ENCODE measurements at places on chromosomes 11 and 22.

DNA sequence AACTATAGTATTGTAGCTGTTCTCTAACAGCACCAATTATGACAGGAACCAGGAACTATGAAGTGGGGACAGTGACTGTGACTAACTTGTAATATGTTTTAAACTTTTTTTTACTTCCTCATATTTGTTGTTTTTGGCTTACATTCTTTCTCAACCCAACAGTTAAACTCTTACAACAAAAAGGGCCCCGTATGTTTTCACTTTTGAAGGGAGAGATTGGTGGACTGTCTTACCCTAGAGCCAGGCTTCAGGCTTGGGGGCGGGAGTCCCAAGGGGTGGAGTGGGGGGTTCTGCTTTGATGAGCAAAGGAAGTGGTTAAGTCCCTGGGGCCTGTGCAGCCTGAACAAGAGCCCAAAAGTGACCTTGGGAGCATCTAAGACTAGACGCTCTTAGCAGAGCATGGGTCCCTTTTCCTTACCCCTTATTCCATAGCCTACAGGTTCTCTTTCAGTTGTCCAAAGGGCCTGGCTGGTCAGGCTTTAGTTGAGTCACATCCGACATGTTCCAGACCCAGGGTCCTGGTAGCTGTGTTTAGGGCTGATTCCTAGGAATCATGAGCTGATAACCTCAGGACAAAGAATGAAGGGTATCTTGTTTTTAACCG is 38.8 kb downstream of the STIM1 start:
- no peak for DNase-seq

- no peak for DNase-seq
Measured at GRCh38 chr22:38313384-38313955, 3.8 kb downstream of the CSNK1E start.

DNA sequence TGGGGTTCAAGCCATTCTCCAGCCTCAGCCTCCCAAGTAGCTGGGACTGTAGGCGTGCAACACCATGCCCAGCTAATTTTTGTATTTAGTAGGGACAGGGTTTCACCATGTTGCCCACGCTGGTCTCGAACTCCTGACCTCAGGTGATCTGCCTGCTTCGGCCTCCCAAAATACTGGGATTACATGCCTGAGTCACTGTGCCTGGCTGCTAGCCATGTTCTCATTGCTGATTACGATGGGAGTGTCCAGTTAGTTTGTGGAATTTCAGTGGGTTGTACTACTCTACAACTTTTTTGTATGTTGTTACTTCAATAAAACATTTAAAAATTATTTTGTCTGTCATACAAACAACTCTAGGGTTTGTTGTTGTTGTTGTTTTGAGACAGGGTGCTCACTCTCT is 4.8 kb upstream of the VPS11 start:
- no peak for DNase-seq

GRCh38 chr11:11189506-11189905 is 163.5 kb downstream of the CSNK2A3 start:
- DNase-seq = no peak

GRCh38 chr11:129825380-129825779 is 9.7 kb downstream of the TMEM45B start:
- DNase-seq = no peak

DNA sequence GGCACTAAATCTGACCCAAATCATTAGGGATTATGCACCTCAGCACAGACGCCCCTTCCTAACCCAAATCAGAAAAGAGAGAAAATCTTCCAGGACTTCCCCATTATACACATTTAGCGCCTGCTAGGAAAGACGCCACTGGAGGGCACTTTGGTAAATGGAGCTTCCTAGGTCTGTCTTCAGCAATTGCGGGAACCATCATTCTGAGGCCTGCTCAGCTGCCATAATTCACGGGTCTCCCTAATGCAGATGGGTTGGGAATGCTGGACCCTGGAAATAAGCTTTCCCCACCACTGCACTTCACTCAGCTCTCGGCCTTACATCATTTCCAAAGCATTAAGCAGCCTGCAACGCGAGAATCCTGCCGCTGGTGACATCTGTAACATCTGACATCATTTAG is 86.2 kb upstream of the OPCML start:
- DNase-seq = no peak

- no peak for DNase-seq
Measured at GRCh38 chr11:127644366-127644765, 643.8 kb upstream of the KIRREL3 start.

GRCh38 chr11:23919455-23919854 is 577.4 kb upstream of the LUZP2 start:
- DNase-seq = no peak

DNA sequence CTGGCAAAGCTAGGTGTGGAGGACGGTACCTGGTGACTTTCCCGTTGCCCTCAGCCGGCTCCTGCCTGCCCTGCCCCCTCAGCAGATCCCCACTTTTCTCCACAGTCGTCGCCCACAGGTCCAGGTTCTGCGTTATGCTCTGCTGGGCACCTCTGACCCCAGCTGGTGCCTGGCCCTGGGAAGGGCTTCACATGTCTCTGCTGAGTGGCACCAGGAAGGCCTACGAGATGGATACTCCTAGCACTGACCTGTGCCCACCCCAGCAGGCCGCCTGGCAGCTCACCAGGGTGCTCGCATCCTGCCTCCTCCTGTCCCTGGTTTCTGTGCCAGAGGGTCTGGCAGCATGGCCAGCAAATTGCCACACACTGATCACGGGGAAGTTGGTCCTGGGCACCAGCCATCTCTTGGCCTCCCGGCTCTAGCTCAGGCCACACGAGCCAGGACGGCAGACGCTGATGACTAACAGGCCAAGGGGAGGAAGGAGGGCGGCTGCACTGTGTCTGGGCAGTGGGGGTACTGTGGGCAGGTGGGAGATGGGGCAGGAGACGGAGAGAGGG is 13.8 kb downstream of the CARS1 start:
- DNase-seq = no peak

DNA sequence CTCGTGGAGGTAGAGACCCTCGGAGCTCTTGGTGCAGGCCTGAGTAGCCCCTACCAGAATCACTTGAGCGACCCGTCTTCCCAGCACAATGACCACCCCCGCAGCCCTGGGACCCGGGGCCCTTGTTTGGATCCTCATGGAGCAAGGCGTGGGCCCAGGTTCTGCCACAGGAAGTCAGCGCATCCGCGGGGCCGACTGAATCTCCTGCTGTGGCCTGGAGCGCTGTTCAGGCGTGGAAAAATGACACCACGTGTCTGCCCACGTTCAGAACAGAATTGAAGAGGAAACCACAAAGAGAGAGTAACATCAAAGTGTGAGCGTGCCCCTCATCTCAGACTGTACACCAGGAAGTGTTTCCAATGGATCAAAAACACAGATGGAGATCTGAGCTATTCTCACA is 1479.2 kb downstream of the TBC1D22A start:
- DNase-seq = no peak

- DNase-seq = no peak
Measured at GRCh38 chr11:26820739-26821138, 98.9 kb upstream of the SLC5A12 start.

DNA sequence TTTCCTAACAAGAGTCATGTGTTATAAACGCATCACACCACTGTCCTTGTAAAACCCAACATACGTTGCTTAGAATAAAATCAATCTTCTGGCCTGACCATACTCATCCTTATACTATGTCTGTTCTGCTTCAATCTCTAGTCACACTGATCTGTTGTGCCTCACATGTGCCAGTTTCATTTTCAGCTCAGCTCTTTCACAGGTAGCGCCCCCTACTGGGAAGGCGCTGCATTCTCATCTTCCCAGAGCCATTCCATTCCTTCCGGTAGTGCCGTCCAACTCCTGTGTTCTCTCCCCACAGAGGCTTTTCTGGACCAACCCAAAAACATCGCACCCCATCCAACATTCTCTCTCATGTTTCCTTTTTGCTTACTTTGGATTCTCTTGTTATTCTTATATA is 22.2 kb downstream of the CASP5 start:
- DNase-seq = no peak

DNA sequence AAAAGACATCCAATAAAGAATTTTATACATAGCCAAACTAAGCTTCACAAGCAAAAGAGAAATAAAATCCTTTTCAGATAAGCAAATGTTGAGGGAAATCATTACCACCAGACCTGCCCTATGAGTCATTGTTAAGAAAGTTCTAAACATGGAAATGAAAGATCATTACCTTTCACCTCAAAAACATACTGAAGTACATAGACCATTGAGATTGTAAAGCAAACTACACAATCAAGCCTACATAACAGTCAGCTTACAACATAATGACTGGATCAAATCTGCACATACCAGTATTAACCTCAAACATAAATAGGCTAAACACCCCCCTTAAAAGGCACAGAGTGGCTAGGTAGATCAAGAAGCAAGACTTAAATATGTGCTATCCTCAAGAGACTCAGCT is 501.0 kb upstream of the LUZP2 start:
- no peak for DNase-seq

GRCh38 chr11:56932572-56933220 is 56.0 kb upstream of the OR5AK2 start:
- DNase-seq = no peak

GRCh38 chr22:24584871-24585411 is 7.9 kb downstream of the LRRC75B start:
- no peak for DNase-seq

GRCh38 chr22:46779023-46779422 is 16.6 kb downstream of the TBC1D22A start:
- DNase-seq = no peak

DNA sequence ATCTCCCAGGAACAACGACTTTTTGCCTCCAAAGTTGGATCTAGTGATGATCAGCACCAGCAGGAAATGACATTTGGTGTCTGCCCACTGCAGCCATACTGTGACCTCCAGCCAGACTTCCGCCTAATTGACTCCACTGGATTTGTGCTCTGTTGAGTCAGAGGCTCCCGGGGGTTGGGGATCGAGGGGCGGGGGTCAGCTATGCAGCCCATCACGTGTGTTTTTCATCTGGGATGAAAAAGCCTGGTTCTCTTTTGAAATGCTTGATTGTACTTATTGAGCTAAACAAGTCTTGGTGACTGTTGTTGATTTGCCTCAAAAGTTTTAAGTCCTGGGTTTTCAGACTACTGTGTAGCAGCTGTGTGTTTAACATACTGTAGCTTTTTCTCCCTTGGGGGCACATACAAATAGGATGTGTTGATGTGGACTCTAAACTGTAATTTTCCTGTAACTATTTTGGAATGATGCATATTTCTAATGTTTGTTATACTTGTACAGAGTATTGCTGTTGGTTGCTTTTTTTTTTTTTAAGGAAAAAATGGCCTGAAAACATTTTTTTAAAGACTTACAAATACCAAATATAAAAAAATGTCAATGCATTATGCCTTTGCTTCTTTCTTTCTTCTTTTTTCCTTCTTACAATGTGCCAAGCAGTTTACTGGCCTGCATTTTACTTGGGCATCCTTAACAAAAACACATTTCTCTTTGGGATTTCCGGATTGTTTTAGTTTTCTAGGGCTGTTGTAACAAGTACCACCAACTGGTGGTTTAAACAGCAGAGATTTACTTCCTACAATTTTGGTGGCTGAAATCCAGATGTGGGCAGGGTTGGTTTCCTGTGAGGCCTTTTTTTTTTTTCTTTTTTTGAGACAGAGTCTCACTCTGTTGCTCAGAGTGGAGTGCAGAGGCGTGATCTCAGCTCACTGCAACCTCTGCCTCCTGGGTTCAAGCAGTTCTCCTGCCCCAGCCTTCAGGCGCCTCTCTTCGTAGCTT is 46.1 kb upstream of the OR4B1 start:
- no peak for DNase-seq

DNA sequence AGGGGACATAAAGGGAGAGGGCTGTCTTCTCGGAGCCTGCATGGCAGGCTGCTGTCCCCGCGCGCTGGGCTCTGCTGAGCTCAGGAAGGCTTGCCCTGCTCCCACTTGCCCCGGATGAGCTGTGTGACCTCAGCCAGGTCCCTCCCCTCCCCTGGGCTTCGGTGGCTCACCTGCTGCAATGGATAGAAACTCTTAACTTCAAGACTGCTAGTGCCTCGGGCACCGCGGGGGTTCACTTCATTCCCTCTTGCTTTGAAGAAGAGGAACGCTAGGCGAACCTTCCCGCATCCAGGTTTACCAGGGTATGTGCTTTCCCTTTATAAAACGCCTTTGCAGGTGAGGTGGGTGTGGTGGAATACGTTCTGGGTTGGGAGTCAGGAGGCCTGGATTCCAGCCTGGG is 115.0 kb downstream of the PHF21B start:
- DNase-seq = no peak

GRCh38 chr11:47606731-47607130 is 12.5 kb upstream of the C1QTNF4 start:
- no peak for DNase-seq

DNA sequence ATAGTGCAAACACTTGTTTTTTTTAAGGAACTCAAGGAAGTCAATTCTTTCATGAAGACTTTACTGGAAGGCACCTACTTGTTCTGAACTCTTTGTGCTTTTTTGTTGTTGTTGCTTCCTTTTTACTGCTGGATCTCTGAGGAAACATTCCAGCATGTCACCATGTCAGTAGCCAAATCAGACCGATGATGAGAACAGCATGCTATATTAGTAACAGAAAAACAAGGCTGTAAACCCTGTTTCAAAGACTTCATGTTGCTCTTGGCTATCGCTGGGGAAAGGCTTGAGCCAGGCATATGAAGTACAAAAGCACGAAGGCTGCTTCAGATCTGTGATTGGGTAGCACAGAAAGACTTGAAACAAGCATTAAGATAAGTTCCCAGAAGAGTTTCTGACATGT is 125.6 kb upstream of the SLC5A12 start:
- DNase-seq = no peak

- DNase-seq = no peak
Measured at GRCh38 chr22:49064836-49065235, 762.8 kb downstream of the BRD1 start.

GRCh38 chr11:32088117-32088941 is 2.5 kb upstream of the RCN1 start:
- peak; percentile 66 for DNase-seq

DNA sequence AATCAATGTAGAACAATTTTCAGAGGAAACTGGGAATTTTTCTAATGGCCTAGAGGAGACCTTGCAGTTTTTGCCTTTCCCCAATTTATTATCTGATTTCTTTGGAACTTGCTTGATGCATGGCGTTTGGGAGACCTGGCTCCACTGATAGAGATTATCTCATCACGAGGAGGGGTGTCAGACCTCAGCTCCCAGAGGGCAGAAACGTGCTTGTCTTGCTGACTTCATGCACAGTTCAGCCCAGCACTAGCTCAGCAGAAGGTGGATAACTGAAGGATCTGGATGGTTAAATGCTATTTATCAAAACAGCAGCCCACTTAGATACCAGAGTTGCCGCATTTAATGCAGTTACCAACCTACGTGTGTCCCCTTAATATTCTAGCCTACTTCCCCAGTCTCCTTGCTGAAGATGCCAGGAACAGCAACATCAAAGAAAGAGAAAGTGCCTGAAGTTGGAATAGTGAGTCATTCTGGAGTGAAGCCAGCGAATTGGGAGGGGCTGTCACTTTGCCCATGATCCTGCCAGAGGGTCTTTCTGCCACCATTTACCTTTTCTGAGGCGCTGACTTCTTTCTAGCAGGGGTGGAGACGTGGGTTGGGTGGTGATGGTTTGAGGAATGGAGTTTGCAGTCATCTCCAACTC is 133.5 kb upstream of the CADM1 start:
- no peak for DNase-seq

- no peak for DNase-seq
Measured at GRCh38 chr22:43066844-43067385, 22.3 kb downstream of the TTLL1 start.

Measured in NCI-H446 (cell line).